ENCODE measurements at places on chromosomes 5 and 9.

- no peak for DNase-seq
Observed at GRCh38 chr5:99331061-99331460, 402.3 kb upstream of the CHD1 start.

DNA sequence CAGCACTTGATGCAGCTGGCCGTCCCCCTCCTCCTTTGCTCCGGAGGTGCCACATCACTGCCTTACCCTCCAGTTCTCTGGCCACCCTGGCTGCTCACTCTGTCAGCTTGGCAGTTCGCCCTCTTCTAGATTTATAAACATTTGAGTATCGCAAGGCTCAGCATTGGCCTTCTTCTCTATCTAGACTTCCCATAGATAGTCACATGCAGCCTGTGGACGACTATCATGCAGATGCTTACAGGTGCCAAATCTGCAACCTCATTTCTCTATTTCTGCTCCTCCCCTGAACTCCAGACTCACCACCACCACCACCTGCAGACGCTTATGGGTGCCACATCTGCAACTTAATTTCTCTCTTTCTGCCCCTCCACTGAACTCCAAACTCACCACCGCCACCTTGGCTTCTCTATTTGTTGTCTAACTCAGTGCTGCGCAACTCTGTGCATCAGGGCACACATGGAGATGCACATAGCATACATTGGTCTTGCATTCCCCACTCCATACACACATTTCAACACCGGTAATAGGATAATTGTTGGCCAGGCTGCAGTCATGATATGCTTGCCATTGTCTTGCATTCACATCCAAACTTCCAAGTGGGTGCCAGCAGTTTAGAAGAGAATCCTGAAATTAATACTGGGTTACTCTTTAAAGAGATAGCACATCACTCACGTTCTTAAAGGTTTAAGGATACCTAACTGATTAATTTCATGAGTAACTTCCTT, 1.9 kb upstream of the DAP start:
- no peak for DNase-seq

GRCh38 chr5:115487756-115488155, 56.8 kb downstream of the FEM1C start:
- no peak for DNase-seq

DNA sequence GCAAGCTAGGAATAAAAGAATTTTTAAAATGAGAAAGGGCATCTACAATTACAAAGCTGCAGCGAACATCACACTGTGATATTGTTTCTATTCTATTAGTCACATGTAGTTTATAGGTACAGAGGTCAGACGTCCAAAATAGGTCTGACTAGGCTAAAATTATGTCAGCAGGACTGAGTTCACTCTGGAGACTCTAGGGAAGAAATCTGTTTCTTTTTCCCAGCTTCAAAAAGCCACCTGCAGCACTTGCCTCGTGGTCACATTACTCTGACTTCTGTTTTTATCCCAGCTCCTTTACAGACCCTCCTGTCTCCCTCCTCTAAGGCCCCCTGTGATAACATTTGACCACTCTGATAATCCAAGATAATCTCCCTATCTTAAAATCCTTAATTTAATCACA, 5.1 kb upstream of the CKS2 start:
- DNase-seq = no peak

All from choroid plexus epithelial cell (primary cell).